CD4-positive, alpha-beta memory T cell (primary cell): ENCODE measurements at places on chromosomes 1 and 21. TPM values are rescaled to one million over a fixed set of nuclear protein-coding genes. Genes with fewer than 3 reads are reported as not detected.

IGFN1 gene
- total RNA-seq = not detected

REN gene
- total RNA-seq = not detected

RAB13 gene
- 0.47 TPM for total RNA-seq

PM20D1 gene
- total RNA-seq = 1.9 TPM

BNIPL gene
- total RNA-seq = 4.6 TPM

DNA sequence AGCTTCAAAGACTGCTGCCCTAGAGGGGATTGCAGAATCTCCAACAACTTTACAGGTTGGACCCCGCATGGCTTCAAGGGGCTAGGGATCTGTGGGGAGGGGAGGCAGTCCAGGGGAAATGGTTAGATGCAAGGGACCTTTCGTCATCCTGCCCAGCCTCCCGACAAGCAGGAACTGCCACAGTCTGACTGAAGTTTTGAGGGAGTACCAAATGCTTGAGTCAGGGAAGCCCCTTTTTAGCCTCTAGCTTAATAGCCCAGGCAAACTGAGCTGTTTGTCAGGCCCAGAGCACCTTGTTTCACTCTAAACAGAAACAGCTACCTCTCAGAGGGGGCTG lies 1.1 kb downstream of the TOR3A start:
- peak; percentile 22 for DNase-seq

PTGS2 gene
- not detected for total RNA-seq

CFHR1 gene
- total RNA-seq = not detected

B3GALT5 gene
- not detected for total RNA-seq

SEMA4A gene
- 1.2 TPM for total RNA-seq

- no peak for DNase-seq
Observed at GRCh38 chr1:180863158-180863775, 49.4 kb upstream of the KIAA1614 start.

APOBEC4 gene
- not detected for total RNA-seq

DNA sequence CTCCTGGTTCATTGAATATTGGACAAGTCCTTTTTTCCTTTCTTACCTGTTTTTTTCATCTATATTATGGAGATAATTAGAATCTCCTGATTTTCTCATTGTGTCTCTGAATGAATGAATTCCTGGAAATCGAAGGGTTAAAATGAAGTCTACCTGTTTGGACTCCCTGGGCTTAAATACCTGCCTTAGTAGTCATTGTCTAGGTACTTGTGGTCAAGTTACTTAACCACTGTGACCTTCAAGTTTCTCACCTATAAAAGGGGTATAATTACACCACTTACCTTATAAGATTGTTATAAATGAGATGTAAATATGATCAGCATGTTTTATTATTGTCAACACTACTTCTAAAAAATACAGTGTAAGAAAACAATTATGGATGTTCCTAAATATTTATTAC lies 9.0 kb upstream of the TBX19 start:
- no peak for DNase-seq

GRCh38 chr1:162075862-162076261 lies 6.4 kb downstream of the NOS1AP start:
- no peak for DNase-seq

DNA sequence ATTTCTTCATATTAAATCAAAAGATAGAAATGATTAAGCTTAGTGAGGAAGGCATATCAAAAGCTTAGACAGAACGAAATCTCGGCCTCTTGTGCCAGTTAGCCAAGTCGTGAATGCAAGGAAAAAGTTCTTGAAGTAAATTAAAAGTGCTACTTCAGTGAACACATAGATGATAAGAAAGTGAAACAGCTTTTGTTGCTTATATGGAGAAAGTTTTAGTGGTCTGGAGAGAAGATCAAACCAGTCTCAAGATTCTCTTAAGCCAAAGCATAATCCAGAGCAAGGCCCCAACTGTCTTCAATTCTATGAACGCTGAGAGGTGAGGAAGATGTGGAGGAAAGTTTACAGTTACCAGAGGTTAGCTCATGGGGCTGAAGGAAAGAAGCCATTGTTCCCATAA lies 88.4 kb downstream of the ADGRL2 start:
- DNase-seq = no peak

DNA sequence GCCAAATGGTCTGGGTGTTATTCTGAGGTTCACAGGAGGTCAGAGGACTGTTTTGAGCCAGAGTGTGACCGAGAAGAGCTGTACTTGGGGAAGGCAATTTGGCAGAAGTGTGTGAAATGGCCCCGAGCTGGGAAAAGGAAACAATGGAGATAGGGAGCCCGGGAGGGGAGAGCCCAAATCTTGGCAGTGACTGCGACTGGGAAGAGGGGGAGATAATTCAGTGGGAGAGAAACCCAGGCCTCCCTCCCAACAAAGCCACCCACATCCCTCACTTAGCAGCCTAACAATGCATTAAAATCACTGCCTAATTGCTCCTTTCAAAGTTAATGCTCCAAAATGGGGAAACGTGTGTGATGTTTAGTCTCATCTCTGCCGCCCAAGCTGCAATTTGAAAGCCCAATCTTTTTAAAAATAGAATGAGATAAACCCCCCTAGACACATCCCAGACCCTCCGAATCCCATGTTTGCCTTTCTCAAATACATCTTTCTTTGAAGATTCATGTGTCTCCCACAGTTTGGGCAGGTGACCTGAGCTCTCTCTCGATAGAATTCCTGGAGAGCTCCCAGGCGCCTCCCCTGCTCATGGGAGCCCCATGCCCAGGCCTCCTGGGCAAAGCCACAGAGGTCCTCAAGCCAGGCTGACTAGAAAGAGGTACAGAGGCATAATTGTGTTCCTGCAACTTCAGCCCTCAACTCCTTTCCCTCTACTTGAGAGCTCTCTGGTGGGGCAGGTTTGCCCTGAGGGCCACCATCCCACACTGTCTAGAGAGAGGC lies 17.3 kb downstream of the LRRC52 start:
- no peak for DNase-seq

DNA sequence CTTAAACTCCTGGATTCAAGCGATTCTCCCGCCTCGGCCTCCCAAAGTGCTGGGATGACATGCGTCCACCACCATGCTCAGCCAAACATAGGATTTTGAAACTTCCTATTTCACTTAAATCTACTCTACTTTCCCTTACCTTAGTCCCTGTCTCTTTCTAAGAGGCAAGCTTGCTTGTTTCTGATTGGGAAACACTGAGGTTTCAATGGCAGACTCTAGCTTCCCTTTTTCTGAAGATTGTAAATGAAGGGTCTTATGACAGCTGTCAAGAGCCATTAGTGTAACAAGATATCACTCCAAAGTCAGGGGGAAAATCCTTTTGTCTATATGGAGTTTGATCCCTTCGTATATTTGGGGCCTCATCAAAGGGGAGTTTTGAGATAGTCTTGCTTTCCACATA lies 23.5 kb upstream of the LMO4 start:
- no peak for DNase-seq

- no peak for DNase-seq
Observed at GRCh38 chr21:45831991-45832740, 149.4 kb upstream of the COL6A1 start.
